Cardiac muscle cell (in vitro differentiated cells and primary cell): ENCODE measurements at places on chromosomes 1 and 21. TPM values are rescaled to one million over a fixed set of nuclear protein-coding genes. Genes with fewer than 3 reads are reported as not detected.

The LRRC71 gene
- 0.24 and 0.69 TPM in 2 replicates for polyA plus RNA-seq

The TCEANC2 gene
- 8.2 and 14.4 TPM in 2 replicates for polyA plus RNA-seq

The FAM151A gene
- polyA plus RNA-seq, result 0.18 and 0.32 TPM in 2 replicates

The CA14 gene
- 68.2 and 133 TPM in 2 replicates for polyA plus RNA-seq

The ZSCAN20 gene
- 1.4 and 4.5 TPM in 2 replicates for polyA plus RNA-seq

The BATF3 gene
- 1.7 and 1.8 TPM in 2 replicates for polyA plus RNA-seq

The CD1B gene
- polyA plus RNA-seq, result not detected in 2 replicates

The UMODL1 gene
- not detected in 2 replicates for polyA plus RNA-seq

The LEFTY1 gene
- 0.25 TPM in 1 of 2 replicates, not detected in the other for polyA plus RNA-seq

The FMO2 gene
- not detected in 2 replicates for polyA plus RNA-seq

The ITLN1 gene
- polyA plus RNA-seq, result 0.34 TPM in 1 of 2 replicates, not detected in the other

The YBEY gene
- polyA plus RNA-seq, result 24.5 and 25.5 TPM in 2 replicates

The TMCC2 gene
- polyA plus RNA-seq, result 6.3 and 9.0 TPM in 2 replicates

The MRPS15 gene
- 143 and 166 TPM in 2 replicates for polyA plus RNA-seq

The NIBAN1 gene
- 0.05 and 1.2 TPM in 2 replicates for polyA plus RNA-seq
